ENCODE measurements at places on chromosomes 7 and 10.

DNA sequence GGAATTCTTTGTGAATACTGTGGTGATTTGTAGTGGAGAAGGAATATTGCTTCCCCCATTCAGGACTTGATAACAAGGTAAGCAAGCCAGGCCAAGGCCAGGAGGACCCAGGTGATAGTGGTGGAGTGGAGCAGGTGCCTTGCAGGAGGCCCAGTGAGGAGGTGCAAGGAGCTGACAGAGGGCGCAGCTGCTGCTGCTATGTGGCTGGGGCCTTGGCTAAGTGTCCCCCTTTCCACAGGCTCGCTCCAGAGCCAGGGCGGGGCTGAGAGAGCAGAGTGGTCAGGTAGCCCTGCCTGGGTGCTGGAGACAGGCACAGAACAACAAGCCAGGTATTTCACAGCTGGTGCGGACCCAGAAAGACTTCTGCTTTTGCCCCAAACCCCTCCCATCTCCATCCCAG, 162.9 kb downstream of the EGFR start:
- DNase-seq = no peak

DNA sequence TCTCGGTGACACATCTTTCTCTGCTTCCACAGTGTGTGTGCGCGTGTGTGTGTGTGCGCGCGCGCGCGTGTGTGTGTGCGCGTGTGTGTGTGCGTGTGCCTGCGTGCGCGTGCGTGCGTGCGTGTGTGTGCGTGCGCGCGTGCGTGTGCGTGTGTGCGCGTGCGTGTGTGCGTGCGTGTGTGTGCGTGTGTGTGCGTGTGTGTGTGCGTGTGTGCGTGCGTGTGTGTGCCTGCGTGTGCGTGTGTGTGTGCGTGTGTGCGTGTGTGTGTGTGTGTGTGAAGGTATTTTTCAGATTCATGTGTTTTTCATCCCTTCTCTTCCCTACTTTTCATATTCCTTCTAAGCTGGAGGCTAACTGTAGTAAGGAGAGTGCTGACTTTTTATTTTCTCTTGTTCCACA, 148.4 kb downstream of the CREB5 start:
- DNase-seq = no peak

- peak; percentile 16 for DNase-seq
These were observed 220.5 kb downstream of the CDK14 start for GRCh38 chr7:90816511-90817142.

DNA sequence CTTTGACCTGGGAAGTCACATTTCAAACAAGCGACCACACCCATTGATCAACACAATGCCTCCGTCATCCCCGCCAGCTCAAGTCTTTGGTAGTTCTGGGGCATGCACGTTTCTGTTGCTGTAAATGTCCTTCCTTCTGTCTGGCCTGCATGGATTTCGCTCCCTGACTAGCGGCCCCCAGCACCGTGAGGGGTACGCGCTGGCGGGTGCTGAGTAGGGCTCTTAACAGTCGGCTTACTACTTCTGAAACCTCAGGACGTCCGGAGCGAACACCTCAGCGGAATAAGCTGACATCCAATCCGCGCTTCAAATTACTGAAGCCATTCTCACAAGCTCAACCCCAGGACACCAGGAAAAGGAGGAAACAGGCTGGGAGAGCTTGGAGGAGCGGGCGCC, 505 bp downstream of the NUDCD3 start:
- DNase-seq = peak; percentile 28

DNA sequence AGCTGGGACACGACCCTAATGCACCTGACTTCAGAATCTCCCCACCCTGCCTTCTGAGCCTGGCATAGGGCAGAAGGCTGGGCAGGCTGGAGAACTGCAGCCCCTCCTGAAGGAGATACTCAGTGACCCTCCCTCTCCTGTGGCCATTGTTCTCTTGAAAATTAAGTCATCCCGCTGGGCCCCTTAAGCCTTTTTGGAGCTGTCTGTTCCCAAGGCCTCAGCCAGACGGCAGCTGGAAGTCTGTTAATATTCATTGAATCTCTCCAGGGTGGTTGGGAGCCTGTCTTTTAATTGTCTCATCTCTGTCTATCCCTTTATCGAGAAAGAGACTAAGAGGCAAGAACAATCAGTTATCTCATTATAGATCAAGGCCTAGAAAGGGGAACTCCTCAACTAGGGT, 118.1 kb upstream of the PCBD1 start:
- DNase-seq = no peak

GRCh38 chr7:50214771-50215170, 89.7 kb upstream of the IKZF1 start:
- DNase-seq = no peak

- no peak for DNase-seq
These were observed 99.4 kb upstream of the PODXL start for GRCh38 chr7:131655866-131656265.

DNA sequence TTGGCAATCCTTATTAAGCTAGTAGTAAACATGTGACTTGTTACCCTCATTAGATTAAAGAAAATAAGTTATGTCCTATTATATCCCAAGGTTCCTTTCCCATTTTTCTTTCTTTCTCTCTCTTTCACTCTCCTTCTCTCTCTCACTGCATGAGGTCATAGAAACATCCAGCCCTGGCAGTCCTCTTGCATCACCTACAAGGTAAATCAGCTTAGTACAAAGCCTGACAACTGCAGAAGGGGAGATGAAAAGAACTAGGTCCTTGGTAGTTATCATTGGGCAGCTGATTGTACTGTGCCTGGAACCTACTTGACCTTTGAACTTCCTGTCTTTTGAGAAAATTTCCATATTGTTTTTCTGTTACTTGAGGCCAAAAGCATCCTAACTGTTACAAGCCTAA, 307.9 kb upstream of the SP8 start:
- DNase-seq = no peak

DNA sequence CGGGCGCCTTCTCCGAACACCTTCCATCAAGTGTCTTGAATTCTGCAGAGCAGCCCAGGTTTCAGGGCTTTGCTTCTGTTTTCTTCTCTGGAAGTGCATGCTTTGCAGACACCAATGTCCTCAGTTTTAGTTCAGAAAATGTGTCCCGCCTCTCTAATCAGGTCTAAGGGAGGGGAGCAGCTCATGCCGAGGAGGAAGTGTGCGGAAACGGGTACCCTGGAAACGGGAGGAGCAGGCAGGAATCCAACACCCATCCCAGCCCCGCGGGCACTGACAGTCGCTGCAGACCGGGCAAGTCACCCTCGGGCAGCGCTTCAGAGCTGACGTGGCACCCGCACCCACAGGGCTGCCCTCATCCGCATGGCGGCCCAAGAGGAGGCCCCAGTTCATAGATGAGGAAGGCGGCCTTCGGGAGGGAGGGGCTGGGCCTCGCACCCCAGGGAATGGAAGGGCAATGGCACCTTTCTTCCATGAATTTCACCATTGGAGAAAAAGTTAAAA, 338.7 kb downstream of the DNAJB6 start:
- DNase-seq = no peak

GRCh38 chr7:87574630-87575029, 26.1 kb downstream of the ABCB1 start:
- DNase-seq = no peak

Data from tongue (tissue), 3 donors.